ENCODE measurements at places on chromosomes 3 and 15. TPM values are rescaled to one million over a fixed set of nuclear protein-coding genes. Genes with fewer than 3 reads are reported as not detected.

The PPP2R3A gene
- 0.88 TPM for total RNA-seq

The CDCP1 gene
- total RNA-seq = not detected

The EPB42 gene
- total RNA-seq = not detected

The CADM2 gene
- not detected for total RNA-seq

The PLSCR4 gene
- total RNA-seq = not detected

The EIF4G1 gene
- total RNA-seq = 341 TPM

The DHFR2 gene
- total RNA-seq = 0.31 TPM

The STXBP5L gene
- not detected for total RNA-seq

The GTF2E1 gene
- total RNA-seq = 35.4 TPM

The ISLR gene
- 3.4 TPM for total RNA-seq

The LMAN1L gene
- not detected for total RNA-seq

The DGKG gene
- not detected for total RNA-seq

The DNAJA4 gene
- total RNA-seq = not detected

The C3orf52 gene
- total RNA-seq = not detected

The PFN2 gene
- 497 TPM for total RNA-seq

The BFSP2 gene
- not detected for total RNA-seq

The ZMYND10 gene
- total RNA-seq = 10.1 TPM

The CCR3 gene
- total RNA-seq = 1.1 TPM

The NR1I2 gene
- not detected for total RNA-seq

The LDHAL6B gene
- total RNA-seq = not detected

The HRH1 gene
- not detected for total RNA-seq

The CCR9 gene
- total RNA-seq = not detected

The SLC25A20 gene
- total RNA-seq = 16.0 TPM

The DPPA4 gene
- not detected for total RNA-seq

The POTEB2 gene
- not detected for total RNA-seq

The CCDC54 gene
- not detected for total RNA-seq

The CISH gene
- total RNA-seq = 2.2 TPM

The MOBP gene
- not detected for total RNA-seq

The ATP2C1 gene
- total RNA-seq = 34.6 TPM

The APBA2 gene
- 20.8 TPM for total RNA-seq

The CNTN3 gene
- not detected for total RNA-seq

The CLRN1 gene
- not detected for total RNA-seq

The TP63 gene
- not detected for total RNA-seq

The CLDN11 gene
- total RNA-seq = 4.2 TPM

The MAP1A gene
- total RNA-seq = 10.0 TPM

The ACTC1 gene
- not detected for total RNA-seq

The C3orf20 gene
- not detected for total RNA-seq

The DENND4A gene
- total RNA-seq = 12.2 TPM

The SMCO1 gene
- total RNA-seq = not detected

The EAF1 gene
- total RNA-seq = 18.9 TPM

The CTXN2 gene
- total RNA-seq = not detected

The COL6A5 gene
- not detected for total RNA-seq

The LRRC2 gene
- not detected for total RNA-seq
